ENCODE measurements at places on chromosomes 11 and 22.

DNA sequence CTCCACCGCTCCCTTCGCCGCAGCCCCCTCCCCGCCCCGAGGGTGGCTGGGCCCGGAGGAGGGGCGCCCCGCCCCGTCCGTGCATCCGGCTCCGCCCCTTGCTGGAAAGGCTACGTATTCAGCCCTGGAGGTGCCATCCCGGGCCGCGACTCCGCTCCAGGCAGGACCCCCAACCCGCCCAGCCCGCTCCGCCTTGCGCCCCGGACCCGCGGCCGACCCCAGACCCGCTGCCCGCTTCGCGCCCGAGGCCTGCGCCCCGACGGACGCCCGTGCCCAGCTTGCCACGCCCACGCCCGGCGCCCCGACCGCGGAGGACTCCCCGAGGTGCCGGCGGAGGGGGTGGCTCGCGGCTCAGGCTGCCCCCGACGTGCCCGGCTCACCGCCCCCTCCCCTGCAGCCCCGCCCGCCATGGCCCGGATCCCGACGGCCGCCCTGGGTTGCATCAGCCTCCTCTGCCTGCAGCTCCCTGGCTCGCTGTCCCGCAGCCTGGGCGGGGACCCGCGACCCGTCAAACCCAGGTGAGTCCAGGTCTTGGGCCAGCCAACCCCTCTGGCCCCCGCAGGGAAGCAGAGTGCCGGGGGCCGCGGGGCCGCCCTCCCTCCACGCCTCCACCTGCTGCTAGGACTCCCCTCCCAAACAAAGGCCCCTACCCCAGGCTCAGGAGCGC, at the start of gene ADM2:
TSS of gene ADM2 (plus strand) at position 104 of the 667 bp plus-strand sequence. CDS start at position 409, 305 bp downstream.
- DNase-seq = peak; percentile 77

- peak; percentile 81 for DNase-seq
Measured at GRCh38 chr22:30079952-30080533, at the start of gene HORMAD2. TSS of gene HORMAD2 (plus strand) at chr22:30080464. CDS start at chr22:30093953, 13,489 bp downstream.

DNA sequence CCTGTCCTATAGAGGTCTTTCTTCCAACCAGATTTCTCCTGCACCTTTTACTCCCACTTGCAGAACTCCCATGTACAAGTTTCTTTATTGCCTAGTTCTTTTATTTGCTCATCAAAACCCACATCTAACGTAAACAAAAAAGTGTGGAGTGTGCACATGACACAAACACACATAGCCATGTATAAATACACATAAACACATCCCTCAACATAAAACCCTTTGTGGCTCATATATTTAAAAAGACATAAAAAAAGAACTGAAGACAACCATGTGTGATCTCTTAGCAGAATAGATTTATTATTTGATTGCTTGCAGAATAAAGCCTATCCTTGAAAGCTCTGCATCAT, 1.7 kb downstream of the HBG2 start:
- DNase-seq = no peak

DNA sequence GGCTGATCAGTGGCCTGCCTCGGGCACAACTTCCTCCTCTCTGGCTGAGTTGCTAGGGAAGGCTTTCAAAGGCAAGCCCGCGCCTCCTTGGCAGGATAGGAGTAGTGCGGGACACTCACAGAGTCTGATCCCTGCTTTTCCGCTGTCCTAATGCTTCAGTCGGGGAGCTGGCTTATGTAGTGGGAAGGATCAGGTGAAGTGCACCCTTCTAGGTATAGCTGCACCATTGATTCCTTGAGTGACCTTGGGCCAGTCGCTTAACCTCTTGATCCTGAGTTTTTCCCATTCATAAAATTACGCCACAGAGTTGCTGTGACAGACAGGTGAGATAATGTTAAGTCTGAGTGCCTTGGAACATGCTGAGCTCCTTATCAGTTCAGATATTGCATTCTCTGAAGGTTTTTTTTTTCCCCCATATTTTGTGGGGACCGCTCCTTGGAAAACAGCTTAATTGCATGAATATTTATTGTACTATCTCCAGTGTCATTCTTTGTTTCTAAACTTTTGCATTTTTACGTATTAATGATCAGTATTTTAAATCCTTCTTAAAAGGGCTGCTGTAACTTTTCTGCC, 961 bp downstream of the IPO7 start:
- DNase-seq = no peak

DNA sequence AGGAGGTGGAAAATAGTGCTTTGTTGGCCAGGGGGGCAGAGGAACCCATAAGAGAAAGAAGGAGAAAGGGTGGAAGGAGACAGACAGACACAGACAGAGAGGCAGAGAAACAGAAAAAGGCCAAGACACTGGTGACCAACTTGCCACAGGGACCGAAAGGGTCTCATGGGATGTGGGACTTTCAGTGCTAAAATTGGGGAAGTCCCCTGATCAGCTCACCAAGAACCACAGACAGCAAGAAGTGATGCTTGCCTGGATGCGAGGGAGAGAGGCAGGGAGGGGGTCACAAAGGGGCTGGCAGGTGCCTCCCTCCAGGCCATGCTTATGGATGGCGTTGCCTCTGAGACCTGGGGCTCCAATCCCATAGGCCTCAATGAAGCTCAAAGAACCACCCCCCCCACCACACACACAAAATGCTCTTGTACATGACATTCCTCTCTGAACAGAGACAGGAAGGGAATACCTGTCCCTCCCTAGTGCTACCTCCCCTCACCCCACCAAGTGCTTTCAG, 413.4 kb downstream of the MN1 start:
- no peak for DNase-seq

DNA sequence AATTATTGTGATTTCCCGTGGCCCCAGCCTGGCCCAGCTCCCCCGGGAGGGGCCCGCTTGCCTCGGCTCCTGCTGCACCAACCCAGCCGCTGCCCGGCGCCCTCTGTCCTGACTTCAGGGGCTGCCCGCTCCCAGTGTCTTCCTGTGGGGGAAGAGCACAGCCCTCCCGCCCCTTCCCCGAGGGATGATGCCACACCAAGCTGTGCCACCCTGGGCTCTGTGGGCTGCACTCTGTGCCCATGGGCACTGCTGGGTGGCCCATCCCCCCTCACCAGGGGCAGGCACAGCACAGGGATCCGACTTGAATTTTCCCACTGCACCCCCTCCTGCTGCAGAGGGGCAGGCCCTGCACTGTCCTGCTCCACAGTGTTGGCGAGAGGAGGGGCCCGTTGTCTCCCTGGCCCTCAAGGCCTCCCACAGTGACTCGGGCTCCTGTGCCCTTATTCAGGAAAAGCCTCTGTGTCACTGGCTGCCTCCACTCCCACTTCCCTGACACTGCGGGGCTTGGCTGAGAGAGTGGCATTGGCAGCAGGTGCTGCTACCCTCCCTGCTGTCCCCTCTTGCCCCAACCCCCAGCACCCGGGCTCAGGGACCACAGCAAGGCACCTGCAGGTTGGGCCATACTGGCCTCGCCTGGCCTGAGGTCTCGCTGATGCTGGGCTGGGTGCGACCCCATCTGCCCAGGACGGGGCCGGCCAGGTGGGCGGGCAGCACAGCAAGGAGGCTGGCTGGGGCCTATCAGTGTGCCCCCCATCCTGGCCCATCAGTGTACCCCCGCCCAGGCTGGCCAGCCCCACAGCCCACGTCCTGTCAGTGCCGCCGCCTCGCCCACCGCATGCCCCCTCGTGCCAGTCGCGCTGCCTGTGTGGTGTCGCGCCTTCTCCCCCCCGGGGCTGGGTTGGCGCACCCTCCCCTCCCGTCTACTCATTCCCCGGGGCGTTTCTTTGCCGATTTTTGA, 3.3 kb upstream of the ANKRD13D start:
- no peak for DNase-seq

Measured in upper lobe of right lung (tissue), 1 donor.